ENCODE measurements at places on chromosomes 4 and X. TPM values are rescaled to one million over a fixed set of nuclear protein-coding genes. Genes with fewer than 3 reads are reported as not detected.

- no peaks in the 10 kb centered on the region for H3K36me3 ChIP-seq
- peak overlapping the region; percentile 100 for H3K27ac ChIP-seq
- no peak overlapping the region for H3K4me3 ChIP-seq
These were observed 897 bp upstream of the FBXL5 start for GRCh38 chr4:15656038-15656470.

GRCh38 chrX:153974003-153974725, 1.6 kb downstream of the TMEM187 start:
- no peak for DNase-seq
- no peak overlapping the region for H3K4me3 ChIP-seq
- H3K4me1 ChIP-seq = peaks cover 5% of the 10 kb centered on the region
- no peaks in the 10 kb centered on the region for H3K27me3 ChIP-seq
- H3K27ac ChIP-seq = peak overlapping the region; percentile 88

- DNase-seq = no peak
- H3K27me3 ChIP-seq = no peaks in the 10 kb centered on the region
- peaks cover 24% of the 10 kb centered on the region for H3K4me1 ChIP-seq
- no peaks in the 10 kb centered on the region for H3K36me3 ChIP-seq
- H3K4me3 ChIP-seq = no peak overlapping the region
These were observed 835 bp upstream of the NFKB1 start for GRCh38 chr4:102500352-102500695.

DNA sequence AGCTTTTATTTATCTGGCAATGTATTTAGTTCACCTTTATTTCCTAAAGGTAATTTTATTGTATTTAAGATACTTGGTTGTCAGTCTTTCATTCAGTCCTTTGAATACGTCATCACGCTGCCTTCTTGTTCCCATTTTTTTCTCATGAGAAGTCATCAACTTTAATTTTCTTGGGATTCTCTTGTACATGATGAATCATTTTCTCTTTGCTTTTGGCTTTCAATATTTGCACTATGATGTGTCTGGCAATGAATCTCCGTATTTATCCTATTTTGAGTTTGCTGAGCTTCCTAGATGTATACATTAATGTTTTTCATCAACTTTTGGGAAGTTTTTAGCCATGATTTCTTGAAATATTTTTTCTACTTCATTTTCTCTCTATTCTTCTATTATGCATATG, 28.4 kb downstream of the CLDN2 start:
- H3K4me1 ChIP-seq = no peaks in the 10 kb centered on the region
- H3K36me3 ChIP-seq = no peaks in the 10 kb centered on the region
- H3K4me3 ChIP-seq = no peak overlapping the region
- DNase-seq = no peak
- H3K27me3 ChIP-seq = no peaks in the 10 kb centered on the region
- H3K27ac ChIP-seq = no peak overlapping the region

- H3K4me3 ChIP-seq = no peak overlapping the region
- H3K27ac ChIP-seq = no peak overlapping the region
- no peak for DNase-seq
- H3K27me3 ChIP-seq = no peaks in the 10 kb centered on the region
These were observed 268.6 kb downstream of the DTHD1 start for GRCh38 chr4:36549992-36550391.

GRCh38 chr4:108355186-108355901, 186.6 kb upstream of the LEF1 start:
- peak; percentile 57 for DNase-seq
- H3K4me3 ChIP-seq = no peak overlapping the region
- peaks cover 12% of the 10 kb centered on the region for H3K4me1 ChIP-seq
- H3K27me3 ChIP-seq = no peaks in the 10 kb centered on the region
- H3K36me3 ChIP-seq = no peaks in the 10 kb centered on the region
- H3K27ac ChIP-seq = no peak overlapping the region

DNA sequence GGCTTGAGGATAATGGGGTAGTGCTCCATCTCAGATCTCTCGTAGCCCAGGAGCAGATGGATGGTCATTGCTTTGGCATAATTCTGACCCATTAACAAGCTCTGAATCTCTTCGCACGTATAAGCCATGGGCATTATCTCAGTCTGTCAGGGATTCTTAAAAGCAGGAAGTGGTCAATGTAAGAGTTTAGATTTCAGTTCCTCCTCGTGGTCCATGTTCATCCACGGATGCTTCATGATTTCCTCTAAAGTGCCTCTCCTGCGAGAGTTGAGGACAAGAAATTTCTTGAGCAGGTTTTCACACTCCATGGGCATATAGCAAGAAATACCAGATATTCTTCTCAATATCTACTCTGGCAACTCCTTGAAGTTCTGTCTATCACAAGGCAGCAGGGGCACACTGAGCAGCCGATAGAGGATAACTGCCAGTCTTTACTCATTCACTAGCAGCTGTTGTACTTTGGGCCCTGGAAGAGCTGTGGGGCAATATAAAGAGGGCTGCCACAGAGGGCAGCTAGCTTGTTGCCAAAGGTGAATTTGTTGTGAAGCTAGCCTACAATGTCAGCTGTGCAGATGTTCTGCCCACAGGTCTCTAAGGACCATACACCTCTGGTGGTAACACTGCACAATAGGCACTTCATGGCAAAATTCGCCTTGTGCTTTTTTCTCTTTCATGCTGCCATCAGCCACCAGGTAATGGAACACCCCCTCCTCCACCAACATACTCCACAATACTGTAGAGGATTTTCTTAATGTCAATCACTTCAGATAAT, 52.0 kb upstream of the WDR17 start:
- H3K27ac ChIP-seq = no peak overlapping the region
- no peaks in the 10 kb centered on the region for H3K4me1 ChIP-seq
- H3K27me3 ChIP-seq = no peaks in the 10 kb centered on the region
- no peak overlapping the region for H3K4me3 ChIP-seq
- no peak for DNase-seq

- no peak overlapping the region for H3K27ac ChIP-seq
- DNase-seq = no peak
- H3K27me3 ChIP-seq = no peaks in the 10 kb centered on the region
- H3K4me1 ChIP-seq = no peaks in the 10 kb centered on the region
- peaks cover 4% of the 10 kb centered on the region for H3K36me3 ChIP-seq
These were observed 325.2 kb downstream of the NR3C2 start for GRCh38 chr4:148116969-148117368.

APLN gene
- total RNA-seq = 1.8 TPM

HMGN5 gene
- total RNA-seq = 5.3 TPM

CLGN gene
- total RNA-seq = 3.4 TPM

CISD2 gene
- total RNA-seq = 23.2 TPM

NFXL1 gene
- 11.2 TPM for total RNA-seq

Measured in lung (tissue), 17 donors.